ENCODE measurements at places on chromosomes 6 and 20.

GRCh38 chr6:154951345-154952200 lies 43.5 kb upstream of the TIAM2 start:
- DNase-seq, result no peak

DNA sequence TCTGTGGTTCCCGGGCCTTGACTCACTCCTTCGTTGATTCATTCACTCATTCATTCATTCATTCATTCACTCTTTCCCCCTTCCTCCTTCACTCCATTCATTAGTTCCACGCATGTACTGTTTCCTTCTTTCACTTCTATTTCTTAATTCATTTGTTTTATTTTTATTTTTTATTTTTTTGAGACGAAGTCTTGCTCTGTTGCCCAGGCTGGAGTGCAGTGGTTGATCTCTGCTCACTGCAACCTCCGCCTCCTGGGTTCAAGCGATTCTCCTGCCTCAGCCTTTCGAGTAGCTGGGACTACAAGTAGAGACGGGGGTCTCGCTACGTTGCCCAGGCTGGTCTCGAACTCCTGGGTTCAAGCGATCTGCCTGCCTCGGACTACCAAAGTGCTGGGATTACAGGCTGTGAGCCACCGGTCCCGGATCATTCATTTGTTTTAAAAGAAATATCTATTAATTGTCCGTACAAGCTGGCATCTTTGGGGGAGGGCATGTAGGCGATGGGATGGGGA lies 427 bp upstream of the NFKBIE start:
- no peak for DNase-seq

GRCh38 chr20:34449674-34450592 lies 66.3 kb upstream of the DYNLRB1 start:
- DNase-seq, result no peak

GRCh38 chr6:21590346-21590745 lies 3.2 kb upstream of the SOX4 start:
- no peak for DNase-seq

- no peak for DNase-seq
Measured at GRCh38 chr6:157002774-157003173, 225.6 kb downstream of the ARID1B start.

DNA sequence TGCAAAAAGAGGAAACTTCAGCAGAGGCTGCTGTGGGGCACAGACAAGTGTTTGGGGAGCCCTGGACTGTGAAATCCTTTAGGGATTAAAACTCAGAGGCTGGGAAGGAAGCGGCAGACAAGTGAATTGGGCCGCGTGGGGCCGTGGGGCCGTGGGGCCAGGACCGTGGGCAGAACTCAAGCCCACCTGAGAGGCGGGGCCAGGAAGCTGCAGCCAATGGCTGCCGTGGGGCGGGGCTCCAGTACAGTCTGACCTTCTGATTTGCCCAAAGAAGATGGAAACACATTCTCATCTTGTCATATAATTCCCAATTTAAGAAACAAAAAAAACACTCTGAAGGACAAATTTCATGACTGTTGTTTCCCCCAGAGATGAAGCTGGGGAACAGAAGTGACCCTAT lies 55.4 kb downstream of the ANKRD60 start:
- DNase-seq, result no peak

DNA sequence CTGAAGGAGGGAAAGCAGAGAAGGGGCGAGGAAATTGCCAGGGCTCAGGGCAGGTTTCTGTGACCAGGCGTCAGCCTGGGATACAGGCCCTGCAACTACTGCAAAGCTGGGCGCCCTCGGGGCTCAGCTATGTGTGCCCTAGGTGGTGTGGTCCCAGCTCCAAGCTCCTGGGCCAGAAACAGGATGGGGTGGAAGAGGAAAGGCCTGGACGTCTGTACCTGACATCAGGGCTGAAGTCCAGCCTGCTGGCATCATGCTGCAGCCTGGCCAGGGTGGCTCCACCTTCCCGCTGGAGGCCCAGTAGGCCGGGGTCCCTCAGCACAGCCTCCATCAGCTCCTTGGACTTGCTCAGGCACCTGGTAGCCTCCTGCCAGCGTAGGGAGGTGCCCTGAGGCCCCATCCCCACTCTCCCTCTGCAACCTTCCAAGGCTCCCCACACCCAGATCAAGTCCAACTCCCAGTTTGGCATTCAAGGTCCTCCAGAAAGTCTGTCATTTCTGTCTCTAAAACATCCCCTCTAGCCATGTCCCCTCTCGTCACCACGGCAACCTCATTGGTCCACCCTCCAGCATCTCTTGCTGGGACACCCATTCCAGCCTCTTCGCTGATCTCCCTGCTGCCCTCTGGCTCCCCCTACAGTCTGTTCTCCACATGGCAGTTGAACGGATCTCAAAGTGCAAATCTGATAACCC lies 38.2 kb downstream of the KIAA1755 start:
- no peak for DNase-seq

GRCh38 chr6:20790032-20790791 lies 256.0 kb downstream of the CDKAL1 start:
- DNase-seq, result no peak

- no peak for DNase-seq
Measured at GRCh38 chr6:167094820-167095637, 27.9 kb upstream of the CCR6 start.

DNA sequence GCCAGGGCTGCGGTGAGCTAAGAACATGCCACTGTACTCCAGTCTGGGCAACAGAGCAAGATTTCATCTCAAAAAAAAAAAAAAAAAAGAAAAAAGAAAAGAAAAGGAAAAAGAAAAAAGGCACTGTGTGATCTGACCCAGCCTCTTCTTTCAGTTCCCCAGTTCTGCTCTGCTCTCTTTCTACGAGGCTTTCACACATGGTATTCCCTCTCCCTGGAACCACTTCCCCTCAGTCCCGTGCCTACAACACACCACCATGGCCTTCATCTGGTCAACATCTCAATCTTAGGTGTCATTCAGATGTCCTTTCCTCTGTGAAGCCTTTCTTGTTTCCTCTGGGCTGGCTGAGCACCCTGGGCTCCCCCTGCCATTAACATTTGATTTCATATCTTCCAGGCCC lies 2.3 kb upstream of the DSN1 start:
- no peak for DNase-seq

- no peak for DNase-seq
Measured at GRCh38 chr20:62068997-62069396, 3.3 kb upstream of the TAF4 start.

- DNase-seq, result no peak
Measured at GRCh38 chr6:54072635-54073313, 38.5 kb upstream of the MLIP start.

Measured in LNCaP clone FGC (cell line).